ENCODE measurements at places on chromosomes 1 and 21.

- no peak for DNase-seq
These were observed 69.7 kb downstream of the CD46 start for GRCh38 chr1:207821464-207822045.

- DNase-seq, result no peak
These were observed 1.4 kb downstream of the MACO1 start for GRCh38 chr1:25431955-25432719.

GRCh38 chr1:85756864-85757263 lies 48.6 kb upstream of the ZNHIT6 start:
- DNase-seq, result no peak

GRCh38 chr1:119917304-119918055 lies 21.2 kb upstream of the ADAM30 start:
- no peak for DNase-seq

- DNase-seq, result no peak
These were observed 73.0 kb downstream of the HS2ST1 start for GRCh38 chr1:86987446-86987845.

Measured in activated CD4-positive, CD25-positive, alpha-beta regulatory T cell treated with anti-CD3 and anti-CD28 coated beads, Interleukin-2, amount 50 U/mL, for 16 hours (primary cell).